ENCODE measurements at places on chromosomes 5 and 9.

DNA sequence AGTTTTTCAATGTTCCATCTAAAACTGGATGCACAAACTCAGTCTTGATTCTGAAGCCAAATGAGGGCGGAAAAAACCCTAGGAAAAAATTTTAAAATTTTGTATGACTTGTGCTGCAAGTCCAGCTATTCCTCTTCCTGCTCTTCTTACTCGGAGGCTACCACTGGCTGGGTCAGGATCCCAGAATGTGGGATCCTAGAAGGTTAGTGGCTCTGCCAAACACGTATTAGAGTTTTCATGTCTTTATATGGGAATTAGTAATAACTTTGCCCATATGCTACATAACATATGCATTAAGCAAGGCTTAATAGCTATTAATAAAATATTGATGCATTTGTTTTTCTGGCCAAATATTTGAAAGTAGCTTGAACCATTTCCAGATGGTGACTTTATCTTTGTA is 458.3 kb downstream of the AGTPBP1 start:
- no peak for DNase-seq

- no peak for DNase-seq
Observed at GRCh38 chr9:70427161-70427945, 12.9 kb upstream of the KLF9 start.

DNA sequence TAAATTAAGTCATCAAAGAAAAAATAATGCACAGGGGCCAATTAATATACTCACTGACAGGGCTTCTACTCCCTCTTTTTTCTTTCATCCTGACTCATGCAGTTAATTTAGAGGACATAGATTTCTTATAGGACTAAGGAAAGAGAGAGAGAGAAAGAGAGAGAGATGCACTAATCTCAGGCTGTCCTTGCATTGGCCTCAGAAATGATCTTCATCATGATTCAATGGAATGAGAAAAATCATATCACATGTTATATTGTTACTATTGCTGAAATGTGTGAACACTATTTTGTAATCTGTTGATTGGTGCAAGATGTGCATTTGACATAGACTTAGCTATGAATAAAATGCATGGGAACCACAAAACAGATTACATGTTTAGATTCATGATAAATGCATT is 608.3 kb upstream of the NUDT12 start:
- DNase-seq, result no peak

DNA sequence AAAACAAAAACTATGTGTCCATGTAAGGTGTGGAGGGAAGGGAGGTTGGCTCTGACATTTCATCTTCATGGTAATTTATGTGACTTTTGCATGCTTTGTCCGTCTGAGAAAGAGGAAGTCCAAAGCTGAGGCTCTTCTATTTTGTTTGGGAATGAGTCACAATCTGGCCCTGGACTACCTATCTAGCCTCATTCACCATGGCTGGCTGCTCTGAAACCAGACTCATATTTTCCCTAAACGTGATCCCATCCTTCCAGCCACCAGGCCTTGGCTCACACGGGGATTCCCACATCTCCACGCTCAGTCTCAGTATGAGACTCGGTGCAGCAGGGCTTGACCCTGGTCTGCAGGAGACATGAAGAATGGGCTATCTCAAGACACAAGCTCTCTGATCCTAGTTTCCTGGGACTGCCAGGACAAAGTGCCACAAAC is 672.8 kb downstream of the ACTL7B start:
- no peak for DNase-seq

- DNase-seq, result no peak
Observed at GRCh38 chr5:61328791-61329549, 3.1 kb upstream of the ZSWIM6 start.

- no peak for DNase-seq
Observed at GRCh38 chr5:24225051-24225450, 419.7 kb downstream of the CDH10 start.

- DNase-seq, result no peak
Observed at GRCh38 chr5:148474025-148474511, 90.3 kb downstream of the FBXO38 start.

- DNase-seq, result peak; percentile 51
Observed at GRCh38 chr5:172283020-172283861, at the start of gene UBTD2. Gene UBTD2 (minus strand): TSS chr5:172283764. CDS start chr5:172283665, 99 bp downstream.

- no peak for DNase-seq
Observed at GRCh38 chr9:120555839-120556238, 24.1 kb downstream of the CDK5RAP2 start.

All from CD4-positive, alpha-beta T cell (primary cell).